ENCODE measurements at places on chromosomes 4 and X.

DNA sequence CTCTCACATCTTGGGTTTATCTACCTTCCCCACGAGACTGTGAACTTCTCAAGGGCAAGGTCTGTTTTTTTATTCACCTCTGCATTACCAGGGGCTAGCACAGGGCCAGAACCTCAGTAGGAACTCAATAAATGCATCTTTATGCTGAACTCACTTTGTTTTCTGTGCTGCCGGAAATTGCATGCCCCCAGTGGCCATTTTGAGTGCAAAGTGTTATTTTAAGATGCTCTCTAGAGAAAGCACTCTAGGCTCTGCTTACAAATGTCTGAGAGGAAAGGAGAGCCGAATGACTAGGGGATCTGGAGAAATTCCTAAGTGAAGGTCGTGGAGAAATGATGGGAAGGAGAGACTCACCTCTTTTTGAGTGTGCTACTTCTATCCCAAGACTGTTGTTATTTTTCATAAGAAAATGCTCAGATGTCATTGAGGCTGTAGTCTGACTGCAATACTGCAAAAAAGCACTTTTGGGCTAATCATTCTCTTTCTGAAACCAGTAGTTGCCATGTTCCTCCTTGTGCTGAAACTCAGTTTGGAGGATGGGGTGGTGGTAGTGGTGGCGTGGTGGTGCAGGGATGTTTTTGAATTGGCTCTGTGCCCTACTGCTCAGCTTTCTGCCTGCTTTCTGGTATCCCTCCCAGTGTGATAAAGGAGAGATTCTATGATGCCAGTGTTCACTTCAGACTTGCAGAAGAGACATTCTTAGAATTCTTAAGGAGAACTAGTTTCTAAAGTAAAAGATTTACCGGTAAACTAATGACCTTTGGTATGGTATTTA is 41.3 kb downstream of the DOCK11 start:
- DNase-seq, result peak; percentile 64

DNA sequence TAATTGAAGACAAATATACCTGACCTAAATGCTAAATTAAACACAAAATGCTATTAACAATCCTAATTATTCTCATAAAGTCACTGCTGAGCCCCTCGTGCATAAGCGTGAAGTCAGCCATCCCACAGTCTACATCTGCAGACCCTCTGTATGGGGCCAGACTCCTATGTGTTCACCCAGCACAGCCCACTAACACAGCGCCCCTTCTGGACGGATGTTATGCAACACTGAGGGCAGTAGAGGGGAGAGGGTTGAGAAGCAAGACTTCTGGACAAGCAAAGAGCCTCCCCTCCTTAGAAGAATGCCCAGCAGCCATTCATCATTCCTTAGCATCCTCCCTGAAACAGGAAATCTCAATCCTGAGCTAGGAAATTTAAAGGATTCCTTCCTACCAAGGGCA is 7.9 kb downstream of the TRPC3 start:
- peak; percentile 13 for DNase-seq

DNA sequence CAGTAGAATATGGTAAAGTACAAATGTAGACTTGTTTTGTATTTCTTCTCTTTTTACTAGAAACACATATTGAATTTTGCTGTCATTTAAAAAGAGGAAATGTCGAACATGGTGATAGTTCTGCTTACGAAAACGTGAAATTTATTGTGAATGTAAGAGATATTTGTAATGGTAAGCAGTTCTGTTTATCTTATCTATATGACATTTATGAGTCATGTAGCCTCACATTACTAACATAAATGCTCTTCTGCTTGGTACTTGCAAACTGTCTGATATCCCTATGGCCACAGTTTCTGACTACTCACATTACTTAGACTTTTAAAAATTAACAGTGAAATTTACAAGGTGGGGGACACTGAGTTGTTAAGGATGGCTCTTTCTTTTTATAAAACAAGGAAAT is 57.9 kb downstream of the PASD1 start:
- no peak for DNase-seq

DNA sequence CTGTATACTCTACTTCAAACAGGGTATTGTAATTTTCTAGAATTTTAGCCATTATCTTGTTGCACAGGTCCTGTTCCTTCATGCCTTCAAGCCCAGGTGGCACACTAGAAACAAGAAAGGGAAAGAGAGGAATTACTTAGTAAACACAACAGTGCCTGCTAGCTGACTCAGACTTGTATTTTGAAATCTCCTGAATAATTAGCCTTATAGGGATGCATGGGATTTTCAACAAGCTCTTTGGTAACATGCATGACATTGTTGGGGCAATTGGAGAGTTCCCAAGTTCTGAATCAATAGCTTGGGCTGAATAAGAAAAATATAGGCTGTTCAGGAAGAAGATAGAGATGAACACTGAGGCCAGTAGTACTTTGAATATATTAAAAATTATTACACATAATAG is 118.8 kb downstream of the FAM13A start:
- no peak for DNase-seq

GRCh38 chr4:13829457-13829856 is 201.9 kb upstream of the BOD1L1 start:
- DNase-seq, result no peak

DNA sequence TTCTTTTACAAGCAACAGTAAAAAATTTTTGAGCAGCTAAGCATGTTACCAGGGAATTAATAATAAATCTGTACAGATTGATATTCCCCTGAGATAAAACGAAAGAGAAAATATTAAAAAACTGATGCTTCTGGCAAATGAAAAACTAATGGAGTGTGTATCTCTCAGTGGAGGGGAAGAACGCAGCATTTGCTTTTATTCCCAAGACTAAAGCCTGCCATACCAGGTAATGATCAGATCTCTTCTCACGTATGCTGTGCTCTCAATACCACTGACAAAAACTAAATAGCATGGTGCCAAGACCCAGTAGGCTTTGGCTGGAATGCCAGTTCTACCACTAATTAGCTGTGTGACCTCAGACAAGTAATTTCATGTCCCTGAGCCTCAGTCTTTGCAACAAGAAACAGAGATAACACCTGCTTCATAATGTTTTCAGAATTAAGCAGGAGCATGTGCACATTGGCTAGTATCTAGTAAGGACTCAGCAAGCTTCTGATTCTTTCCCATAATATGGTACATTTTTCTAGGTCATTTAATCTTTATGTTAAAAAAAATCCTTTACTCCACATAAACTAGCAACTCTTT is 179.6 kb downstream of the CENPC start:
- DNase-seq, result no peak

DNA sequence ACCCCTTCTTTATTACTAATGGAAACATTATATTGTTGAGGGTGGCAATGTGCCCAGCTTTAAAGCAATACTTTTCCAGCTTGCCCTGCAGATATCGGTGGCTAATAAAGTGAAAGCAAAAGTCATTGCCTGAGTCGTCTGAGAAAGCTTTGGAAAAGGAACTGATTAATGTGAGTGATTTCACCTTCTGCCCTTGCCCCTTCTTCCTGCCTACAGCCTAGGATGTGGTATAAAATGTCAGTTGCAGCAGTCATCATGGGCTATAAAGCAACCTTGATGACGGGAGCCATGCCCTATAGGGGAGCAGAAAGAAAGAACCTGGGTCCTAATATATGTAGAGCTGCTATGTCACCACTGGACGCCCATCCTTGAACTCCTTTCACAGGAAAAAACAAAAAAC is 132.4 kb upstream of the USP9X start:
- peak; percentile 17 for DNase-seq

GRCh38 chr4:38673130-38673978 is 9.4 kb downstream of the KLF3 start:
- DNase-seq, result no peak

DNA sequence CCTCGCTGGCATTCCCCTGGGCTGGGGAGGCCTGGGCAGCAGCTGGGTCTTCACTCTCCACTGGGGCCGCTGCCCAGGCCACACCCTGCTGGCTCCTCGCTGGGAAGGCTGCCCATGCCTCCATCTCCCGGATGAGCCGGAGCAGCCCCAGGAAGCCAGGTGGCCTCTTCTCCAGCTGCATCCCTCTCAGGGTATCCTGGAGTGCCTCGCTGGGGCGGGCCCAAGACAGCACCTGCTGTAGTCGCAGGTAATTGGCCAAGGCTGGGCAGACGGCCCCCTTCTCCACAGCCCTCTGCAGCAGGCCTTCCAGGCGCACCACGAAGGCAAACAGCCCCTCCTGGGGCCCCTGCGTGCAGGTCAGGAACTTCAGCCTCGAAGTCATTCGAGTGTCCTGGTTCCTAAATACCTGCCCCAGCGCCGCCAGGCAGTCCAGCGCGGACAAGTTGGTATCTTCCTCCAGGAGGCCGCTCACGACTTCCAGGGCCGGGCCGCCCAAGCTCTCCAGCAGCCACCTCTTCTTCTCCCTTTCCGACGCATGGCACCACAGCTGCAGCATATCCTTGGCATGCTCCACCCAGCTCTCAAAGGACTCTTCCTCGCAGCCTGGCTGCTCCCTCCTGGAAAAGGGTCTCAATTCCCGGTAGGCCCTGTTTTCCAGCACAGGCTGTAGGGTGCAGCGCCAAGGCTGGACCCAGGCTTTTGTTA is 3.7 kb downstream of the PNMA6E start:
- DNase-seq, result no peak

GRCh38 chr4:103410386-103410785 is 212.2 kb upstream of the CENPE start:
- DNase-seq, result no peak

DNA sequence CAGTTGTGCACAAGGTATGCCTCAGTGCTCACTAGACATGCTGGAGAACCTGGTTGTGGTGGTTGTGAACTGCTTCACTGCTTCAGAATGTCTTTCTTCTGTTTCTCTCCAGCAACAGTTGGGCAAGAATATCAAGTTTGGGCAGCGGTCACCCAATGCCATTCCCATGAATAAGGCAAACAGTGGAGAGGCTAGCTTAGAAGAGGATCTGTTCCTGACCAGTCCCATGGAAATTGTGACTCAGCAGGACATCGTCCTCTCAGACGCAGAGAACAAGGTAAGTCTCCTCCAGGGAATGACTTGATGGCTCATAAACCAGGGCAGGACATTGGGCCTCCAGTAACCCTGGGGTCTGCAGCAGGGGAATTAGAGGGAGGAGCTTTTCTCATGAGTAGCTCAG is 79.9 kb downstream of the AASDH start:
- no peak for DNase-seq

GRCh38 chr4:150862829-150863228 is 152.3 kb downstream of the LRBA start:
- no peak for DNase-seq

- DNase-seq, result no peak
Observed at GRCh38 chrX:112643721-112644120, 36.0 kb downstream of the LHFPL1 start.

GRCh38 chr4:189046642-189047041 is 894.0 kb upstream of the FRG1 start:
- no peak for DNase-seq

DNA sequence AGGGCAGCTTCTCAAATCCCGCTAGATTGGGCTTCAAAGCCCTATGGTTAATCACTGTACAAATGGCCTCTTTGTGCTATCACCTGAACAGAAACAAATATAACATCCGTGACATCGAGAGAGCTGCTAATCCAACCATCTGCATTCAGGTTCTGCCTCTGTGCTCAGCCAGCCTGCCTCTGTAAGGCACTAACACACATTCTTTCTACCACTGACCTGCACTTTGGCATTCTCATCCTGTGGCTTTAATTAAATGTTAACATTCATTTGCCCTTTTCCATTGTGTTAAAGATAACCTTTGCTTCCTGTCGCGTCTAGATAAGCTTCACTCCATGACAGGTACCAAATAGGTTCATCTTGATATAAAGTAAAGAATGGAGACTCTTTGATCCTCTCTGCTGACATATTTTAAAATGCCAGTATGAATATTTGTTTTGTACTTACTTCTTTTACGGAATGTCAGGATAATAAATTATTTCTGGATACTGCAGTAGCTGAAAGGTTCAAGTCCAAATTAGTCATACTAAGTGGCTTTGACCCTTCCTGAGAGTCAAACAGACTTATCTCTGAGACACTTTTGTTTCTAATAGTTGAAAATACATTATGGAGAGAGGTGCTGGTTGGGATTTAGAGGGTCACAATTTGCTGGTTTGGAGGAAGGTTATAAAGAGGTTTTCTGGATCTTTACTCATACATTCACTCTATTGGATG is 505.7 kb downstream of the PACRGL start:
- DNase-seq, result no peak

- no peak for DNase-seq
Observed at GRCh38 chr4:8314691-8315255, 45.2 kb downstream of the HTRA3 start.

- no peak for DNase-seq
Observed at GRCh38 chrX:20271730-20272129, 5.0 kb upstream of the RPS6KA3 start.

DNA sequence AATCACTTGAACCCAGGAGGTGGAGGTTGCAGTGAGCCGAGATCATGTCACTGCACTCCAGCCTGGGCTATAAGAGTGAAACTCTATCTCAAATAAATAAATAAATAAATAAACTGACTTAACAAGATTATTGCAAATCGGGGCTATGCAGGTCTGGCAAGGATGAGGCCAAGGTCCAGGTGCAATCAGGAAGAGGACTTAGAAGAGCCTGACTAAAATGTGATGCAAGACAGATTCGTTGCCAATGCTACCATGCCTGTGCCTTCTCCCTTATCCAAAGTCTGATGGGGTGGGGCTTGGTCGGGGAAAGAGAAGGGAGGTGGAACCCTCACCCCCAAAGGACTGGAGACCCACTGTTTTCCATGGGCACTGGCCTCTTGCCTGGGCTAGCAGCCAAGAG is 14.7 kb downstream of the ZCCHC13 start:
- no peak for DNase-seq

- no peak for DNase-seq
Observed at GRCh38 chrX:81301877-81302276, 100.0 kb downstream of the SH3BGRL start.

DNA sequence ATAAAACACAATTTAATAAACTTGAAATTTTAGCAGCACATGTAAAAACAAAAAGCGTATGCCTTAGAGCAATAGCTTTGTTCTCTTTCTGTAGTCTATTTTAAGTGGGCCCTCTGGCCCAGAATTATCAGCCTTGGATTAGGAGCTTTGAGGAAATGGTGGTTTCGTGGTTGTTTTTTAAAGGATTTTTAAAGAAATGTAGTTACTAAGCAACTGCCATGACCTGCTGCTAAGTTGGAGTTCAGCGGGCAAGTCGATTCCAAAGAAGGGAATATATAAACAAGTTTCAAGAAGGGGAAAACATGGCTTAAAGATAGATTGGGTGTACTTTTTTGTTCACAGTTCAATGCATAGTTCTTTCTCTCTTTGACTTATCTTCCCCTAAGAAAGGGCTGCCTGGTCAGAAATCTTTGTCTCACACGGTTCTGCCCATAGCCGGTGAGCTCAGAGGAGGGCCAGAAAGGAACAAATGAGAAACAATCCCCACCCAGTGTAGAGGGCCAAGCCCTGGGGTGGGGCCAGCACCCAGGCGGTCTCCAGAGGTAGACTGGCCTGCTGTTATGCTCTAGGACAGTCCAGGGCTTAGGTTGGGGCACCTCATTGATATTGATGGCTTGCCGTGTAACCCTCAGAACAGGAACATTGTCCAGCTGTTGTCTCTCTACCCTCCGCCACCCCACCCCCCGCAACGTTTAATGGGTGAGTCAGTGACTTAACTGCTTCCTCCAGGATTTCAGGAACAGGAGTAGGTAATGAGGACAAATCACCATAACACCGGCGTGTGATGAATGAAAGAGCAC is 32.5 kb downstream of the DLG3 start:
- DNase-seq, result no peak

GRCh38 chr4:73172161-73172560 is 86.4 kb downstream of the ANKRD17 start:
- no peak for DNase-seq
